ENCODE measurements at places on chromosomes 4 and X.

DNA sequence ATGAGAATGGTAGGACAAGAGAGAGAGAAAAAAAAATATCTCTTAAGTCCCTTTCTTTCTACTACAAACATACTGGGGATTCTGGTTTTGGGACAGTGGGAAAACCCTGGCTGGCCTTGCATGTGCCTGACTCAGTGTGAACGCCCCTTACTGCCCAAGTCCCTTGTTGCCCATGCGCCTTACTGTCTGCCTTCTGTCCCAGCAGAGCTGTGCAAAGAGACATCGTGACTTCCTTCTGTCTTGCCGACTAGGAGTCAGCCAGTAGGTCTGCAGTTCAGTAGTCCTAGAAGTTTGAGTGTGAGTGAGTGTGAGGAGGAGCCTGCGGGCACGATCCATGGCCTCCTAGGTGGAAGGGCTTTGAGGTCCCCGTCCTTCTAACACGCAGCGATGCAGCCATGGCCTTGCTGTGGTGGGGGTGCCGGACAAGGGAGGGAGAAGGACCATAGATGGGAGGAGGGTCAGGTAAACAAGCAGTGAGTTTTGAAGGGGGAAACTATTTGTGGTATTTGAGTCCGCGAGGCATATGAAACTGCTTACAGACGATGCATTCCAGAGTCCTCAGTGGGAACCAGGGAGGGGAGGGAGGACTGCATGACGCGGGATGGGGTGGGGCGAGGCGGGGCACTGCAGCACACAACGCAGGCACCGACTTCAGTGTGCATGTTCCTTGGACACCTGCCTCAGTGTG is at the start of gene XAGE2:
XAGE2 (plus strand) TSS at position 654 of the 688 bp plus-strand sequence. CDS start 994 bp downstream, outside the sequence.
- DNase-seq = no peak

DNA sequence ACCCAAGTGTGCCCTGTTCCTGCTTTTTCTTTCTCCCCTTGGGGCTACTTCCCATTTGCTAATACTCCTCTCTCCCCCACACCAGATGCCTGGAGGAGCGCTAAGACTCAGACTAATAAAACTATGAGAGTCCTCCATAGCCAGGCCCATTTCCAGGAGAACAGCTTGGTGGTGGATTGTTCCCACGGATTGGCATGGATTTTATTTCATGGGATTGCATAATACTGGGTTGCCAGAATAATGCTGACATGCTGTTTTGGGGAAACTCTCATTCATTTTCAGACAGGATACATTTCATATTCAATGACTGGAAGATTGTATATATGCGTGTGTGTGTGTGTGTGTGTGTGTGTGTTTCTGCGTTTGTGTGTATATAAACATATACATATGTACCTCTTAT is 447.5 kb upstream of the PITX2 start:
- no peak for DNase-seq

DNA sequence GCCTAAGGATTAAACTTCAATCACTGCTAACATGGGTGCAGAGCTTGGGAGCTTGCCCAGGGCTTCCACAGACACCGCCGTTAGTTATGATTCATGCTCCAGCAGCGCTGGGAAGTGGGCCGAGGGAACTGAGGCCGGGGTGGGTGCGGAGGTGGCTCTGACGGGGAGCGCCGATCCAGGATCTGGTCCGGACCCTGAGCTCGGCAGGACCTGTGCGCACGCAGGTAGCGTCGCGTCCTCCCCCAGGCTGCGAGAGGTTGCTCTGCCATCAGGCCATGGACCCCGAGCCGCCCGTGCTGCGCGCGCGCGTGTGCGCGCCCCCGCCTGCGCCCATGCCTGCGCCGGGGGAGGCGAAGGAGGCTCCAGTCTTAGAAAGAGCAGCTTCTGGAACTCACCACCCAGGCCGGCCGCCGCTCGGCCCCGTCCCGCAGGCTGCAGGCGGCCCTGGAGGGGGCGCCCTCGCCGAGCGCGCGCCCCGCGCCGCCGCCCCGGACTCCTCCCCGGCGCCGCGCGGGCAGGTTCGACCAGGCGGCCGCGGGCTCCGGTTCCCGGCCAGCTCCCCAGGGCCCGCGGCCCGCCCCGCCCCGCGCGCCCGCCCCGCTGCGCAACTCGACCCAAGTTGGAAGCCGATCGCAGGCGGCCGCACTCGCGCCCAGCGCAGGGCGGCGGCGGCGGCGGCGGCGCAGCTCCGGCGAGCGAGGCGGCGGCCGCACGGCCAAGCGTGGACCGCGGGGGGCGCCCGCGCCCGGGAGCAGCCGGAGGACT is 732 bp upstream of the ADRA2C start:
- no peak for DNase-seq

DNA sequence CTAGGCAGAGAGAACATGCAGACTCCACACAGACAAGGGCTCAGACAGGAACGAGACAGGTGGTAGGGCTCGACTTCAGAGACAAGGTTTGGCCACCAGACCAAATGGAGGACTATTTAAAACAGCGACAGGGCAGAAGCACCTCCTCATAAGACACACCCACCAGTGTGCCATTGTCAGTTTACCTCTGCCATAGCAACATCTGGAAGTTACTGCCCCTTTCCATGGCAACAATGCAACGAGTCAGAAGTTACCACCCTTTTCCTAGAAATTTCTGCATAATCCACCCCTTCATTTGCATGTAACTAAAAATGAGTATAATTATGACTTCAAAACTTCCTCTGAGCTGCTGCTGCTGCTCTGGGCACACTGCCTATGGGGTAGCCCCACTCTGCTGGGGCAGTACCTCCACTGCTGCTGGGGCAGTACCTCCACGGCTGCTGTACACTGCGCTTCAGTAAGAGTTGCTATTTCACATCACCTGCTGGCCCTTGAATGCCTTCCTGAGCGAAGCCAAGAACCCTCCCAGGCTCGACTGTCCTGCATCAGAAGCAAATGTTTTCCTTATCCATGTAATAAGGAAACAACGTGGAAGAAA is 2222.3 kb upstream of the AGA start:
- DNase-seq = no peak

- no peak for DNase-seq
These were observed 109.5 kb downstream of the DDX60 start for GRCh38 chr4:168208957-168209614.

GRCh38 chrX:13938051-13938828 is 91.5 kb downstream of the GEMIN8 start:
- peak; percentile 34 for DNase-seq

Data from NCI-H774 (cell line).